BJ (cell line): ENCODE measurements at places on chromosomes 3 and 15.

- no peak for DNase-seq
These were observed 59.9 kb downstream of the GALK2 start for GRCh38 chr15:49229922-49230321.

GRCh38 chr3:71862371-71863140, 77.6 kb upstream of the PROK2 start:
- DNase-seq = no peak

DNA sequence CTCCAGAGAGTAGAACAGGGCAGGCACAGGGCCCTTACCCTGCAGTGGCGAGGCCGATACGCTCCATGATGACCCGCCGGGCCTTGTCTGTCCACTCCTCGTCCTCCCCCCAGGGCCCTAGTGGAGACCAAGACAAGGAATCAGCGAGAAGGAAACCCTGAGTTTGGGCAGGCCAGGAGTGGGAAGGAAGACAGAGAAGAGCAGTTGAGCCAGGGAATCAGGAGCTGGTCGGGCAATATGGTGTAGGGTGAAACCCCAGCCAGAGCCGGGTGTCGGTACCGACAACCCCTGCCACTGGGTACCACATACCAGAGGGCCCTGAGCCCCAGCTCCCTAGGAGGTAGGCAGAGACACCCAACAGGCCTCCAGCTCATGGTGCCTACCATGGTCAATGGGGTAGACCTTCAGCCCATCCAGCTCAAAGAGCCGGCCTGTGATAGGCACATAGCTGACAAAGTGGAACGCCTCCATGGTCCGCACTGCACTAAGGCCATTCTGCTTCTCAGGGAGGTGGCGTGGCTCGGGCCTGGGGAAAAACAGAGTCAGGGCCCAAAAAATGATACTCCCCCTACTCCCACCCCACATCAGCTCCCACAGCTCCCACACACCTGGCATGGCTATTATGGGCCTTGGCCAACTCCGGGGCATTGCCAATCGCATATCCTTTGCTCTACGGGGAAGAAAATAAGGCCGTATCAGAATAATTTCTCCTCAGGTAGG, 38.0 kb downstream of the SEMA3G start:
- DNase-seq = no peak

DNA sequence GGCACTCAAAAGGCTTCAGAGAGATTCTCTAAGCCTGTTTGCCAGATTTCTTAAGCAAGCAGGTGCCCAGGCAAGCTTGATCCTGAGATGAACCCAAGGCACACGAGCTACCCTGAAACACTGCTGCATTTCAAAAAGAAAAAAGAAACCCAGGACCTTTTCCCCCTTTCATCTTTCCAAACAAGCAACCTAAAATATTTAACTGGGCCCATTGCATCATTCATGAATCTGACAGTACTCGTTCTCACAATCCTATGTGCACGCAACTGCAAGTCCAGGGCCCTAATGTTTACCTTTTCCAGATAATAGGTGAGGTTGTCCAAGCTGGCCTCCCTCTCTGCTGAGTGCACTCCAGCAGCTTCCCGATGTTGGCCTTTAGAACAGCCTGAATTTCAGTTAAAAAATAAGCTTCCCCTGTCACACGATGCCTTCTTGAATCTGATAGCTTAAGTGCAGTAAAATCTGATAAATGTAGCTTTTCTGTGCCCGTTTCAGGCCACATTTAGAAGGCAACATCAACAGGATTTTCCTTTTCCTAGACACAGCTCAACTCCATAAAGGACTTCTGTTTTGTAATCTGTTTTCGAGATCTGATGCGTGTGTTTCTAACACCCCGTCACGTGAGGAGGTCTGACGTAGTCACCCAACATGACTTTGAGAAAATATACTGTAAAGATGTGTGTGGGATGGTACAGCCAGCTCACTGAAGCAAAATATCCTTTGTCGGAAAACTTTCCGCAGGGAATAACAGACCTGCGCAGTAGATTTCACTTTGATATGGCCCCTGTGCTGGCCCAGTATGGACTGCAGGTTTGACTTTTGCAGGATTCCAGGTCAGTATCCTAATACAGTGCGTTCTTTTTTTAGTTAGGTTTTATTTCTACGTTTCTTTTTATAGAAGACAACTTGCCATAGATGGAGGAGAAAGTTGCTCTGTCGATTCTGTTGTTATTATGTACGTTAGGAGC, 55.1 kb upstream of the RASA2 start:
- no peak for DNase-seq

GRCh38 chr3:1056744-1057143, 36.1 kb upstream of the CNTN6 start:
- no peak for DNase-seq

GRCh38 chr3:30271781-30272180, 334.6 kb upstream of the TGFBR2 start:
- no peak for DNase-seq

- DNase-seq = no peak
These were observed 24.7 kb downstream of the GOLGA6L2 start for GRCh38 chr15:23422099-23422945.

GRCh38 chr15:97446138-97446537, 514.4 kb upstream of the ARRDC4 start:
- no peak for DNase-seq

DNA sequence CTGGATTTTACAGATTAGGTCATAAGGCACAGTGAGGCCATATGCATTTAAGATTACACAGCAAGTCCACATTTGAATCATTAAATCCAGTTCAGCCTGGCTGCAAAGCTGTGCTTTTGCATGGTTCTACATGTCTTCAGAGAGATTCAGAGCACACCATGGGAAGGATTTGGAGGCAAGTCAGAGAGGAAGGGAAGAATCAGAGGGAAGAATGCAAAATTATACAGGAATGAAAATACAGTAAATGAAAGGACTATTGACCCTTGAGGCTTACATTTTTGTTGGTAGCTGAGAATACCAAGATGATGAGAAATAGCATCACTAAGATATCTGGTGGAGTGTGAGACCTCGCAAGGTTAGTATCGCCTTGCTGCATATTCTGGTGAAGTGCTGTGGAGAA, 13.9 kb downstream of the FILIP1L start:
- no peak for DNase-seq

DNA sequence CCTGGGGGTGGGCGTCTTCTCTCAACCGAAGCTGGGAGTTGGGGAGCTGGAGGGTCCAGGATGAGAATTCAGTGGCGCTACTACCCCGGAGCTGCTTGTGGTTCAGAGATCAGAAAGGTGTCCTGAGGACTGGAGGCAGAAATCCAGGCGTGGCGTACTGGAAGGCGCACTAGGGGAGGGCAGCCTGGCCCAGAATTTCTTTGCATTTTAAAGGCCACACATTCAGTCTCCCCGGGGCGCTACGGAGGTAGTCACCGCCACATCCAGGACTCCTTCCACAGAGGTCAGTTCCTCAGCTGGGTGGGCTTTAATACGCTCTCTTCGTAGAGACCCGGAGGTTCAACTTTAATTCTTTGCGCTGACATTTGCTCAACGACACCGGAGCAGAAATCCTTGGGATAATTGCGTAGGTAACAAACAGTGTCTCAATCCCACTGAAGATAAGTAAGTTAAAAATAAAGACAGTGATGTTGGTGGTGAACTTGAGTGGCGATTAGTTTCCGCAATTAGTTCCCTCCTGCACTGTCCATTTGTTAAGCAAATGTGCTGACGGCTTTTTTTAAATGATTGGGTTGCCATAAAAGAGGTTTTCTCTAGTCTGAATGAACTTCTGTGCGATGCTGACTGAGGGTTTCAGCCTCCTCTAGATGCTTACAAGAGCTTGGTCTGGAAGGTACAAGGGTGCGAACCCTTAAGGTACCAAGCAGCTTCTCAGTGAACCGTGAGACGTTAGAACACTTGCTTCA, 535 bp downstream of the MCTP2 start:
- DNase-seq = no peak

GRCh38 chr3:42024591-42025351, 62.9 kb upstream of the ULK4 start:
- no peak for DNase-seq

DNA sequence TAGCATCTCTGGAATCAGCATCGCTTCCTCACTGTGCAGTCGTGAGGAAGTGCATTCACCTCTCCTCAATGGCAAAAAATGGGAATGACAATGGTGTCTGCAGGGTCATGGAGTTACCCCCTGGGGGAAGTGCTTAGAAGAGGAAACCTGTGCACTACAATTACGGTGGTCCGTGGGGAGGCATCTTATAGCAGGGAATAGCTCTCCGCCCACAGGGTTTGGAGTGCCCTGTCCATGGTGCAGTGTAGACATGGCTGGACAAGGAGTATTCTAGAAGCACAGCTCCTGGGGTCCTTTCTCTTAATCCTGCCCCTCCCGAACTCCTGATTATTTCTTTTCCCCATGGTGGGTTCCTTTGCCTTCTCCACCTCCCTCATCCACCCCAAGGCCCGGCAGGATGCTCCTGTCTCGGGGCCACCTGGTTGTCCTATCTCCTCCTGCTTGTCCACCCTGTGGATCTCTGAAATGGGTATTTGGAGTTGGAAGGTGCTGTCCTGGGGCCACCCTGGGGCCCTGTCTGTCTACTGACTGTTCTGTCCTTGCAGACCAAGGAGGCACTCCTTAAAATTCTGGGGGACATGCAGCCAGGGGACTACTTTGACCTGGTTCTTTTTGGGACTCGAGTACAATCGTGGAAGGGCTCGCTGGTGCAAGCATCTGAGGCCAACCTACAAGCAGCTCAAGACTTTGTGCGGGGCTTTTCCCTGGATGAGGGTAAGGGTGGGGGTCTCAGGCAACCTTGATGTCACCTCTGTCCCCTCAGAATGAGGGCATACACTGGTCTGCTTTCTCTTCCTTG, 5.2 kb downstream of the ITIH1 start:
- no peak for DNase-seq

DNA sequence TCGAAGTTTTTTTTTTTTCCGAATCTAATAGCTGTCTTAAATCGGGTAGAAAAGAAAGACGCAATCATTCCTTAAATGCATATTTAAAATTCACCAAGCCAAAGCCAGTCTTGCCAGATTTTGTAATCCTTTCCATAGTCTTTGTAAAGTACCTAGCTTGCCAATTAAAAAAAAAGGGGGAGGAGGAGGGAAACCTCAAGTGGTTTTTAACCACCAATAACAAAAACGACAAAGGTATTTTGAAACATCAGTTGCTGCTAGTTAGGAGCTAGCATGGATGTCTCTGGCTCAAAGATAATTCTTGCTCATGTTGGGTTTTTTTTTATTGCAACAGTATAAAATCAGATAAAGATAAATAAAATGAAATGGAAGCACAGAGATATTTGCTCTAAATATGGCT, 187.9 kb downstream of the MECOM start:
- DNase-seq = no peak

DNA sequence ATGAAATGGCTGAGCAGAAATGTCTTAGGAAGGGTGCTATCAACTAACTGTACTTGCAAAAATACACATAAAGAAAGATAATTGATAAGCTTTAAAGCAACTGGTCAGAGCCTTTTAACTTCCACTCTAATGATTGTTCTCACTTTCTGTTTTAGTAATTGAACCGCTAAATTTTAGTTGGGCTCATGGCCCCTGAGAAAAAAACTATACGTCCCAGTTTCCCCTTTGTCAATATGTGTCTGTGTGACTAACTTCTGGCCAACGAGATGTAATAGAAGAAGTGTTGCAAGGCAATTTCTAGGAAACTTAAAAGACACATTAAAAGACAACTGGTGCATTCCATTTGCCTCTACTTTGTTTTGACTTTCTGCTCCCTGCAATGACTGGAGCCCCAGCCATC, 223.9 kb downstream of the NR1D2 start:
- no peak for DNase-seq

- DNase-seq = no peak
These were observed 13.3 kb downstream of the ARMC8 start for GRCh38 chr3:138200424-138200823.

DNA sequence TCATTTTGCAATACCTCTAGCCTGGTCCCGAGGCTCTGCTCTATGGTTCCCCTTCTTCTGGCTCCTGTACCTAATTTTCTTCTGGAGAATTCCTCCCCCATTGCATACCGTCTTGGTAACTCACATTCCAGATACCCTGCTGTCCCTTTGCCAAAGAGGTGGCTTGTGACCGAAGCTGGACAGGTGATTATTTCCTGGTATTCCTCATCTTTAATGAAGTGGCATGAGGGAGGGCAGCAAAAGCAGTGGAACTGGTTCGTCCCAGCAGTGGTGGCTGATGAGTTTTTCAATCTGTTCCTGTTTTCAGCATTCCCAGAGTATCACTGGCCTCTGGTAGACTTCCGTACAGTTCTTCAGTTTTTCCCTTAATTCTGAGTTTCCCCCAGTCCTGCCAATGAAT, 186.2 kb upstream of the CADPS start:
- DNase-seq = no peak

- no peak for DNase-seq
These were observed 458.5 kb upstream of the ARRDC4 start for GRCh38 chr15:97502038-97502437.

- no peak for DNase-seq
These were observed 25.1 kb downstream of the KBTBD12 start for GRCh38 chr3:127940116-127940515.

- no peak for DNase-seq
These were observed 4.3 kb downstream of the CD276 start for GRCh38 chr15:73688455-73688854.
